ENCODE measurements at places on chromosomes 6 and 20. TPM values are rescaled to one million over a fixed set of nuclear protein-coding genes. Genes with fewer than 3 reads are reported as not detected.

GRCh38 chr6:107493158-107494057, 3.5 kb downstream of the SOBP start:
- no peak for DNase-seq

- DNase-seq: no peak
Measured at GRCh38 chr20:64256282-64256935, 861 bp downstream of the PCMTD2 start.

GRCh38 chr6:70889270-70889669, 67.6 kb downstream of the B3GAT2 start:
- no peak for DNase-seq

- DNase-seq: no peak
Measured at GRCh38 chr6:87905101-87905641, 142.5 kb upstream of the SPACA1 start.

TRIM15 gene
- total RNA-seq: not detected

DNA sequence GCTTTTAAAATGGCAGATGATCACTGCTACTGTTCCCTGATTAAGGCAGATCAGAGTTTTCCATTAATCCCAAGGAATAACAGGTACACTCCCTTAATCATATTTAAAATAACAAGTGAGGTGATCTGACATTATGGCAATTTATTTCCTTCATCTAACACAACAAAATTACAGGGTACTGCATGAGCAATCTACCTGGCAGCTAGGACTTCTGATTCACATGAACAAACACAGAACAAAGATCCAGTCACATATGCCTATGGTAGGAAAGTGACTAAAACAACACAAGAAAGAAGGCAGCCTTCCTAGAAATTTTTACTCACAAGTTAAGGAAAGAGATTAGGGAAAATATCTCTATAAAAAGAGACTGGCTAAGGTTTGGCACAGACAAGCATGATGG, 33.2 kb downstream of the MAP7 start:
- no peak for DNase-seq

GRCh38 chr20:23419995-23420901, 1.0 kb downstream of the NAPB start:
- peak; percentile 64 for DNase-seq

ARG1 gene
- 0.46 TPM for total RNA-seq

DNA sequence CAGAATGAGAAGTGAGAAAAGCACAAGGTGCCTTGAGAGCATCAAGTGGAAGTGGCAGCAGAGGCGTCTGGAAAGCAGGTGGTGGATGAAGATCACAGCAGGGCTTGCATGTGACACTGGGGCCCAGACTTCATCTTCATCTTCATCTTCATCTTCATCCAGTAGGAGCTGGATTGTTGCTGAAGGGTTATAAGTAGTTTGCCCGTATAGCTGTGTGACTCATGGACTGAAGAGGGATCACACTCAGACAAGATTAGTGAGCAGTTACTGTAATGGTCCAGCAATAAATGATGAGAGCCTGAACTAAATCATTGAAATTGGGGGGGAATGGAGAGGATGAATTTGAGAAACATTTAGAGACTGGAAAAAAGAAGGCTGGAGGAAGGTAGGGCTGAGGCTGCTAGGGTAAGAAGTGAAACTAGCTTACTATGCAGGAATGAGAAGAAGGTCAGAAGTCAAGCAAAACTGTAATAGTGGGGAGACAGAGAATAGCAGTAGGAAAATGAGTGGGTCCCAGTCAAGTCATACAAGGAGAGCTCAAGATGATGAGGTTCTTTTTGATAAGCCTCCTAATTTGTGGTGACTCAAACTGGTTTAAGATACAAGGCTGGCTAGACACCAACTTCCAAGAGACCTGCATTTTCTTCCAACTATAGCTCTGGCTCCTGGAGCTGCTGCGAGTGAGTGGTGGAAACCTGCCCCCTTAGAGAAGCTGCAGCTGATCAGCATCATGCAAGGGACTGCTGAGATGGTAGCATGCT, 92.3 kb upstream of the BEND6 start:
- DNase-seq: no peak

DNA sequence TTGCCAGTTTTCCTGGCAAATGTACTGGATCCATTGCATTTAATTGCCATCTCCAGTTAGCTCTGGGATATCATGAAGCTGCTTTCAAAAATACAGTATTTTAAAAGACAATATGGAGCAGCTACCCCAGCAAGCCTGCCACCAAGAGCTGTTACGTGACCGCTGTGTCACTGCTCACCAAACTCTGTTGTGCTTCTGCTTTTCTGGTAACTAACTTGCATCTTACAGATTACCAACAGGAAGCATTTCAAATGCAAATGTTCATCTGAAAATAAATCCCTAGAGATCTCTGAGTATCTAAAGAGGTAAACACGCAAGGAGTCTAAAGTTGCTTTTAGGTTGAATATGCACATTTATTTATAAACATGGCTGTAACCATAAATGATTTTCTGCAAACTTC, 1008.3 kb downstream of the KIF16B start:
- DNase-seq: no peak

HSPA1B gene
- total RNA-seq: 119 TPM

SMLR1 gene
- not detected for total RNA-seq

DNA sequence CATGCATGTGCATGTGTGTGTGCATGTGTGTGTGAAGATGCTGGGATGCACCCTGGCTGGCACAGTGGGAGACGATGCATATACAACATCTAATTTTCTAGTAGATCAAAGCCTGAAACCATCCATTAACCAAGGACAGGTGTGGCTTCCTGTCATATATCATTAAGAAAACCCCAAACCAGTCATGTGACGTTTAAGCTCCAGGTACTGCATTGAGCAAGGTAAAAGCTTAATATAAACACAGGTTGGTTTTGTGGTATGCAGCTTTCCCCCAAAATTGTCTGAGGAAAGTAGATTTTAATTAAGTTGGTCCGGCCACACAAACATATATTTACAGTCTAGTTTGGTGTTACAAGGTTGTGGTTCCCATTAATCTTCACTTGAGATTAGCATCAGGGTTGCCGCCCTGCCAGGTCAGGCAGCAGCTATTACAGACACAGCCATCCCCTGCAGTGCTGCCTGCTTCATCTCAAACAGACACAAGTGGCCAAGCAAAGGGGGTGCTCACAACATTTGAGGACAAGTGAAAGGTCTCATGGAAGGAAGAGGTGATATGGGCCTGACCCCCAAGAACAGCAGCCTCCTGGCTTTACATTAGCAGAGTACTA, 48.6 kb upstream of the NAA20 start:
- no peak for DNase-seq

TMEM181 gene
- total RNA-seq: 12.7 TPM

DNA sequence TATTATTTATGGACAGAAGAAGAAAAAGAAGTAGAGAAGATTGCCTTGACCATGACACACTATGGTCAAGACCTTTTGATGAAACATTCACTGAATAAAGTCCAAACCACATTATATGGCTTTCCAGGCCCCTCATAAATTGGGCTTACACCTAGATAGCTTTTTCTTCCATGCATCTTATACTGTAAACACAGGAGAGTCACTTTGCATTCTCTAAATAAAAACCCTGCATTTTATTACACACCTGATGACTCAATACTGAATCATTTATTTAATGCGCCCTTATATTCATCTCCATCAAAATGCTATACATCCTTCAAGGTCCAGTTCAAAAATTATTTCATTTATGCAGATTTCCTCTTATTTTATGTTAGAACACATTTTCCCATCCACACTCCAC, 78.0 kb downstream of the COL21A1 start:
- DNase-seq: no peak

DNA sequence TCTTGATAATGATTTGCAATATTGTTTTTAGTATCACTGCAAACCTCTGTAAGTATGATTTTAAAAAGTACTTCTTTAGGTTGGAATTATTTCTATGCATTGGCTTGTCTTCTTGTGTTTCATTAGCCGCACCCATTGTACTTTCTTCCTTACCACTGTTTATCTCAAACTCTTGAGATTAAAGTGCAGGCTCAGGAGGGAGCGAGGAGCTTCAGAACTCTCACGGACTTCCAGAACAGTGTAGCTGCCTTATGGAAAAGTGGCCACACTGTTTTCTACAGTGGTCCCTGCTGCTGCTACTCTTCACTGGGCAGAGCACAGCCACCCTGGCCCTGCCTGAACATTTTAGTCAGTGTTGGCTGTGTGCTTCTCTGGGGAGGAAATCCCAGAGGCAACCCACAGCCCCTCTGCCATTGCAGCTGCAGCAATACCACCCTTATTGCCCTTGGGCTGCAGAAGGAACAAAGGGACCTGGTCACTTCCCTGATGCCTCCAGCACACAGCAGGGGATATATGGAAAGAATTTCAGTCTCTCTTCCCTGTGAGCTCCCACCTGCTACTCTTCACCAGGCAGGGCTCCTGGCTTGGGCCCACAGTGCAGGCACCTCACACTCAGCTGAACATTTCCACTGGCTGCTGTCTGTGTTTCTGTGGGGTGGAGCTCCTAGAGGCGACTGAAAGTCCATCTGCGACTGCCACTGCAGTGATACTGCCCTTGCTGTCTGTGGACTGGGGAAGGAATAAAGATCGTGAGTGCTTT, 91.7 kb upstream of the MAP3K4 start:
- no peak for DNase-seq

SIRPB1 gene
- total RNA-seq: 1.9 TPM

- DNase-seq: no peak
Measured at GRCh38 chr6:120894077-120894476, 440.2 kb downstream of the TBC1D32 start.
